ENCODE measurements at places on chromosomes 6 and 20.

DNA sequence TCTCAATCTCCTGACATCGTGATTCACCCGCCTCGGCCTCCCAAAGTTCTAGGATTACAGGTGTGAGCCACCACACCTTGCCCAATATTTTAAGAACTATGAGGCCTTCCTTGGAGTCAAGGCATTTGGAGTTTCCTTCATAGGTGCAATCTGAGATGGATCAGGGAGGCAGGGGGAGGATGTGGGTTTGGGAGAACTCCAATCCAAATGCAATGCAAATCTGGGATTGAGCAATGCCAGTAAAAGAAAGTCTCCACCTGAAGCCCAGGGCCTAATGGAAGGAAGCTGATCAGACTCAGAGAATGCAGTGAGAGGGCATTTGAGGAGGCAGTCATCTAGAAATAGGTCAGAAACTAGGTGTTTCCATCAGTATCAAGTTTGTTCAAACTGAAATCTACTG is 21.2 kb downstream of the RSPH3 start:
- DNase-seq: peak; percentile 35

GRCh38 chr6:137122612-137123011 is 50.8 kb downstream of the IL22RA2 start:
- DNase-seq: no peak

DNA sequence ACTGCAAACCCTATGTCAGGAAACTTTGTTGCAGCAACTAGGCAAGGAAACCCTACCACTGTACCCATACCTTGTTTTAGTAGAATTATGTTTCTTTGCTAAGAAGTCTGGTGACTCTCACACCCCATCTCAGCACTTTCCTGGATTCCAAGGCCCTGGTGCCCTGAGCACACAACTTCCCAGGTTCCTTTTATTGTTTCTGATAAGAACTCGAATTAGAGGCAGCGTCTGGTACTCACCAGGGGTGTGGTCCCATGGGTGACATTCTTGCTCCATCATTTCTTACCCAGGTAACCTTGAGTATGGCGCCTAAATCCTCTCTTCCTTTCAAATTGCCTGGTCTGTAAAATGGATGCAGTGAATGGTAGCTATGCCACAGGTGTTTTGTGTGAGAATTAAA is 34.1 kb downstream of the MYB start:
- DNase-seq: no peak

- DNase-seq: no peak
Measured at GRCh38 chr20:35849706-35850105, 77.9 kb downstream of the PHF20 start.

DNA sequence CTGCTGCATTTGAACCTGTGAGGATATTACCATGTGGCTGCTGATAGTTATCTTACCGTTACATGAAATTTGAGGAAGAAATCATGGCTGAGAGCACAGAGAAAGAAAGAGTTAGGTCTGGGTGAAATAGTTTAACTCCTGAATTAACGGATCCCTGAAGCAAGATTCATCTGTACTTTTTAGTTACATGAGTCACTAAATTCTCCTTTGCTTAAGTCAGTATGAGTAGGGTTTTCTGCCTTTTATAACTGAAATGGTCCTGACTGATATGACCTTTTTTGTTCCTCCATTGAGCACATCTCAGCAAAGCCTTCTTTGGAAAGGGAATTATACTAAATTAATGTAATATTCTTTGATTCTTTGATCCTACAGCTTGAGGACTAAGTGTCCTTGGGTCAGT is 333.3 kb upstream of the ZFP64 start:
- DNase-seq: no peak

DNA sequence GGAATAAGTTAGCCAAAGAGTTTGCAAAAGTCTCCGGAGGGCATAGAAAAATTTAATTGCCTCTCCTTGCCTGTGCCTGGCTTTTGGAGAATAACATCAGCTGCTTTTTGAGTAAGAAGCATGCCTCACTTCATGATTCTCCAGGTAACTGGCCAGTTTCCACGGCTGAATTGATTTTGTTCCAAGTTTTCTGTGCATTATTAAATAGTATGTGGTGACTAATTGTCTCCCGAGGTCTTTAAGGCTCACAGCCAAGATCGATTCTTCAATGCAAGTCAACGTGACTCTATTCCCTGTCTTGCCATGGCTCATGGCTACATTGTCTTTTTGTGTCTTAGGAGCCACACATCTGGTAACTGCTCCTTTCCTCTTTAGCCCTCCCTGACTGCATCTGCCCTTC is 54.2 kb downstream of the CNR1 start:
- no peak for DNase-seq

DNA sequence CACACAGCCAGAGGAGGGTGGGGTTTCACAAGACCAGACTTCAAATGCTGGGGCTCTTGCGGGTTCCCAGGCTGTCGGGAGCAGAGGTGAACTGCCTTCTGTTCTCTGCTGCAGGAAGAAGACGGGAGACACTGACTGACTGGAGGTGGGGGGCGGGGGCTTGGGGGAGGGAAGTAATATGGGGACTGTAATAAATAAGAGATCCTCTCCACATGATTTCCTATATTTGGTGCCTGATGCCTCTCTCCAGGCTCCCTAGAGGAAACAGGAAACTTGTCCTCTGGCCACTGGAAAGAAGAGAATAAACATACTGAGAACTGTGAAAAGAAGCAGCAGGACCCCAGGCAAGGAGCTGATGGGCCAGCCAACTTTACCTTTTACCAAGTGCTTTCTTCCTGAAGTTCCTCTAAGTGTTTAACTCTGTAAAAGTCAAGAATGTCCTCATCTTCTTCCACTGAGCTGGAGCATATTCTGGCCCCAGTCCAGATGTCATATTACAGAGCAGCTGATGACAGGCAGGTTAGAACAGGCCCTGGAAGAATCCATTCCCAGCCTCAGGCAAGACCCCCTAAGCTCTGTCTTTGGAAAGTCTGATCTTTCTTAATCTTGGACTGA is 33.2 kb upstream of the ADGRF5 start:
- peak; percentile 17 for DNase-seq
